ENCODE measurements at places on chromosomes 4 and X.
A peak's percentile ranks its signal among the peaks of the same experiment; 100 is the strongest.

DNA sequence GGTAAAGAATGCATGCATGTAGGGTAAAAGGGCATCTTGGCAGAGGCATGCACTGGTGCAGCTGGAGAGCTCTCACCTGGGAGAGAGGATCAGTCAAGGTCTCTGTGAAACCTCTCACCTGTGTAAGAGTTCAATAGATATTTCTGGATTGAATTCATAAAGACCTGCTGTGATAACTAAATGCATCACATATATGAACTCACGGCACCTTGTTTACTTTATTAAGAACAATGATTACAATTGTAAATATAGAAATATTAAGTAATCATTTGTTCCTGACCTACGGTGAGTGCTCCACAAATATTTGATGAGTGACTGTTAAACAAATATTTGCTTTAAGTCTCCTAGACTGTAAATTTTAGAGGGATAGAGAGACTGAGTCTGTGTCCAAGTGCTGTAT, 85.9 kb upstream of the PAQR3 start:
- peak; percentile 32 for DNase-seq

GRCh38 chrX:75071334-75071733, 84.7 kb downstream of the ABCB7 start:
- no peak for DNase-seq

- DNase-seq: no peak
Measured at GRCh38 chrX:67720344-67720743, 176.5 kb downstream of the AR start.

- peak; percentile 31 for DNase-seq
Measured at GRCh38 chr4:28686618-28687017, 1826.0 kb downstream of the STIM2 start.

DNA sequence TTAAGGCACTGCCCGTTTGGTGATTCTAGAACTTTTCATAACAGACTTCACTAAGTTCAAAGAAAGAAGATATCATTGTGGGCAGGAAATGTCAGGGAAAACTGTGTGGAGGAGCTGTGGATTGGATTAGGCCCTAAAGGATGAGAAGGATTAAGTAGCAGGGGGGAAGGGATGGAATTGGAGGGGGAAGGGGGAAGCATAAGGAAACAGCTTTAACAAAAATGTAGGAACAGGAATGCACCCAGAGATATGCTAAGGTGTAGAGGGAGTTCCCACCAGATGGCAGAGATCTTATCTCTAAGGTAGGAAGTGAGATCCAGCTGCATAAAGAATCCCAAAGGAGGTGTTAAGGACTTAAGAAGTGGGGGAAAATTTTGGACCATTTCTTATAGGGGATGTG, 114.5 kb downstream of the LARP7 start:
- no peak for DNase-seq

DNA sequence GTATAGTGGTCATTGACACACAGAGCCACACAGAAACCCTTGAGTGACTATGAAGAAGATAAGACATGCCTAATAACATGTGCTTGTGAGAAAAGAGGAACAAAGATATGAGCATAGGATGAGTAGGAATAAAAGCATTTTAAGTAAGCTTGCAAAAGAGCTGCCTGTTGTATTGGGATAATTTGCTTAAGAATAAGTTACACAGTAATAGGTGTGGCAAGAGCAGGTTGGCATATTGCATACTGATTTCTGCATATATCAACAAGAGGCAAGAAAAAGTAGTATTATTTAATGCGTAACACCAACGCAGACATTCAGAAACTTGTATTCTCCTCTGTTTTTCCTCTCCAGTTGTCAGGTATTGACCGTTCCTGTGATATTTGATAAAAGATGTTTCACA, 111.5 kb upstream of the UGT8 start:
- DNase-seq: no peak

DNA sequence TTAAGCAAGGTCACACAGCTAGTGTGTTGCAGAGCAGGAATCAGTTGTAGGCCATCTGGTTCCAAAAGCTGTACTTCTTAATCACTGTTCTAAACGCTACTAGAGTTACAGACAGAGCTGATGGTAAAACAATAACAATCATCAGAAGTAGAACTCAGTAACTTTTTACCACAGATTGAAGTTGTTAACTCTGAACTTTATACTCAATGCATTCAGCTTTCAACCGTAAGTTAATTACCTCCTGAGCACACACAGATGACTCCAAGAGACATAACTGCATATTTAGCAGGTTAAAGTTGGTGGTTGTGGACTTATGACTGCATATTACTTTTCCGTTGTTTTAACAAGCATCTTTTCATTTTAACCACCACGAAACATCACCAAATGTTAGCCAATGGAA, 127.3 kb downstream of the PRSS12 start:
- no peak for DNase-seq

- DNase-seq: no peak
Measured at GRCh38 chr4:104279744-104280143, 214.9 kb downstream of the CXXC4 start.

- DNase-seq: no peak
Measured at GRCh38 chr4:61877893-61878292, 677.8 kb downstream of the ADGRL3 start.

Measured in NCI-H748 treated with DMSO at 0.1 percent for 48 hours (cell line).